ENCODE measurements at places on chromosomes 13 and 19.
A peak's percentile ranks its signal among the peaks of the same experiment; 100 is the strongest.

- DNase-seq, result no peak
Observed at GRCh38 chr13:23025864-23026608, 154.7 kb upstream of the SGCG start.

- no peak for DNase-seq
Observed at GRCh38 chr19:56423985-56424353, 19.8 kb downstream of the ZNF583 start.

DNA sequence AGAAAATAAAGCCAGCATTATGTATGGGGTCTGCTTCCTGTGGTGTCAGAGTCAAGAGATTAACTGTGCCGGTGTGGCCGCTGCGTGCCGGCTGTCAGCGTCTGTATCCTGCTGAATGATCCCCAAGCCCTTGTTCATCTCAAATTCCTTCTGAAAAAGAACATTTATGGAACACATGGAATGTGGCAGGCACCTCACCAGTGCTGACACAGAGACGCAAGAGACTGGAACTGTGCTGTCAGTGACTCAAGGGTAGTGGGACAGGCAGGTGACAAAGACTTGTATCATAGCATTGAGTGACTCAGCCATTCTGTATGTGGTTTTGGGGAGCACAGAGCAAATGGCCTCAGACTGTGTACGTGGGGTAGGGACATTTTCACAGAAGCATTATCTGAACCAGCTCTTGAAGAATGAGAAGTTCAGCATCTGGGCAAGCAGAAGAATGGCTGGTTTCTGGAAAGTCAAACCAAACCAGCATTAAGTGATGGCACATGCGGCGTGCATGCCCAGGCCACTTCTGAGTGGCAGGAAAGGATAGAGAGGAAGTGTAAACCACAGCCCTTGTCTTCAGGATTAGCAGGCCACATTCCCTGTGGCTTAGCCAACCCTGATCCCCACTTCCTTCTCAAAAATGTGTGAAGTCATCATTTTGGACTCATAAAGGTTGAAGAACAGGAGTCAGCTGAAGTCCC is 54.0 kb upstream of the IRS2 start:
- peak; percentile 24 for DNase-seq

- no peak for DNase-seq
Observed at GRCh38 chr19:56759531-56759930, 81.0 kb downstream of the PEG3 start.

DNA sequence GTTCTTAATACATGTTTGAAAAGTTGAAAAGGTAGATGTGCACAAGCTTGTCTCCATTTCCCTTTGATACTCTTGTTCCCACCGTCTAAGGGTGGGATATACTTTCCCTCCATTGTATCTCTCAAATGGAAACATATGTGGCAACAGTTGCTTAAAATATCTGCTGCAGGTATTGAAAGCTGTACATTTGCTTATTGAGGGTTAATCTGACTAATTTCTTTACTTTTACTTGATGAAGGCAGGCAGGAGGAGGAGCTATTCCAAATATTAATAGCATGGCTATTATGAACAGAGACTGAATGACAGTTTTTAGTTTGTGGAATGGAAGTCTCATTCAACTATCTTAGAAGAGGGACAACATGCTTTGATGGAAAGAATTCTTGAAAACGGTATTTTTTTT is 103.8 kb downstream of the SLC10A2 start:
- no peak for DNase-seq
